Chondrocyte (in vitro differentiated cells): ENCODE measurements at places on chromosomes 1 and 21. TPM values are rescaled to one million over a fixed set of nuclear protein-coding genes. Genes with fewer than 3 reads are reported as not detected.

- DNase-seq: no peak
Measured at GRCh38 chr1:117611894-117612483, 6.1 kb downstream of the TENT5C start.

KCNN3 gene
- total RNA-seq: 0.92 to 1.8 TPM (median 1.5 TPM) in 3 replicates

DNA sequence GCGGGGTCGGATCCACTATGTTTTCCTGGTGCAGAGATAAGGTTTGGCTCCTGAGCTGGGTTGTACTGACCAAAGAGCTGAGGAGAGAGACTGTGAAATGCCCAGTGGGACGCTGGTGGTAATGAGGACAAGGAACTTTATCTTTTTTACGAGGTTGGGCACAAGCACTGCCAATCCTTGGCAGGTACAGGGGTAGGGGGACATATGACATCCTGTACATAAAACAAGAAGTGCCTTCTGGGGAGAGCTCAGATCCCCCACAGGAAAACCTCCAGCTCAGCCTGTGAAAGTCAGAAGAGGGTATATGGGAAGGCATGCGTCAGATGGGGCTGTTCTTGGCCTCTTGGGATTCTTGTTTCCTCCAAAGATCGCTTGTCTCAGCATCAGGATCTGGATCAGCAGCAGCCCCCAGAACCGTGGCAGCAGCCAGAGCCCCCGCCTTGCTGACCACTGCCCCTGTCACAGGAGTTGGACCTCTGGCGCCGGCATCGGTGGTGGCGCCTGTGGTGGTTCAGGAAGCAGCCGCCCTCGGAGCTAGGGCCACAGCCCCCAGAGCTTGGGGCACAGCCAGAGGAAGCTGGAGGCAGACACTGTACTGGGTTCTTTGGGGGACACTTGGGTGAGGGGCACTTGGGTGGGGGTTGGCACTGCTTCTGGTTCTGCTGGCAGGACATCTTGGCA lies 905 bp downstream of the LCE3E start:
- no peak for DNase-seq

TBX15 gene
- 4.9 to 41.0 TPM (median 37.9 TPM) in 3 replicates for total RNA-seq

PMF1 gene
- total RNA-seq: 35.8 to 40.5 TPM (median 38.6 TPM) in 3 replicates

DNA sequence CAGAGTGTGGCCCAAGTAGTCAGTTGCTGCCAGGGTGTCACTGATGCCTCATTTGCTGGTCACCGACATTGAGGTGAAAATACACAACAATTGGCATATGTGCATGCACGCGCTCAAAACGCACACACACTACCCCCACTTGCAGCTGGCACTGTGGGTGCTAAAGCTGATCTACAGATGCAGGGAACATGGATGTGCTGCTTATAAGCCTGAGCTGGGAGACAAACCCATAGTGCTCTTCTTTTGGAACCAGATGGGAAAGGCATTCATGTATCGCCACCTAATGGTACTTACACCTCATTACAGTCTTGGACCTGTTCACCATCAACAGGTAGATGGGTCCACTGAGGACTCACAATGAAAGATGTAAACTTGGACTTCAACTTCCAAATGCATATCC lies 70.3 kb upstream of the CAMK1G start:
- no peak for DNase-seq

PKLR gene
- total RNA-seq: not detected in 3 replicates

DNA sequence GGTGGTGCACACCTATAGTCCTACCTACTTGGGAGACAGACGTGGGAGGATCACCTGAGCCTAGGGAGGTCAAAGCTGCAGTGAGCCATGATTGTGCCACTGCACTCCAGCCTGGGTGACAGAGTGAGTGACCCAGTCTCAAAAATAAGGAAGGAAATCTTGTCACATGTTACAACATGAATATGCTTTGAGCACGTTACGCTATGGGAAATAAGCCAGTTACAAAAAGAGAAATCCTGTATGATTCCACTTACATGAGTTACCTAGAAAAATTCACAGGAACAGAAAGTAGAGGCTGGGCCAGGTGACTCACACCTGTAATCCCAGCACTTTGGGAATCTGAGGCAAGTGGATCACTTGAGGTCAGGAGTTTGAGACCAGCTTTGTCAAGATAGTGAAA lies 6.7 kb upstream of the PADI6 start:
- no peak for DNase-seq

PLPPR5 gene
- not detected in 3 replicates for total RNA-seq
